ENCODE measurements at places on chromosomes 3 and 15. TPM values are rescaled to one million over a fixed set of nuclear protein-coding genes. Genes with fewer than 3 reads are reported as not detected.

GRCh38 chr15:34275721-34276120 is 50.9 kb downstream of the EMC4 start:
- 0 out of 2 replicates have a peak, but pooled peaks cover 1% of the 10 kb centered on the region for H3K36me3 ChIP-seq
- H3K27me3 ChIP-seq, result no peaks in the 10 kb centered on the region
- H3K4me1 ChIP-seq, result peaks cover 3% of the 10 kb centered on the region
- H3K4me3 ChIP-seq, result no peak overlapping the region
- DNase-seq, result no peak
- no peak overlapping the region for H3K27ac ChIP-seq

DNA sequence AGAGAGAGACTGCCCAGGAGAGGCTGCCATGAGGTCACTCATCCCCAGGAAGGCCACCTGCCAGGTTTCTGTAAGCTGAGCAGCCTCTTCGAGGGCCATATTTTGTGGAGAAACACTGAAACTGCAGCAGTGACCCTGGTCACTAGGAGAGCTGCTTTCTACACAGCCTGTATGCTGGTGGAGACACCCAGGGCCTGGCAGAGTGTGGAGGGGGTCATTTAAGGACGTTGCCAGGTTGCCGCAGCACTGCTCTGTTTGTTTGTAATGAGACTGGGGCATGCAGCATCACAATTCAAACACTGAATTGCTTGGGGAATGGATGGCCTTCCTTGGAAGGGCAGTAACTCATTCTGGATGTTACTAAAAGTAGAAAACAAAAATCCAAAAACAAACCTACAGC is 104.9 kb upstream of the TRIM42 start:
- no peaks in the 10 kb centered on the region for H3K27me3 ChIP-seq
- no peaks in the 10 kb centered on the region for H3K36me3 ChIP-seq
- H3K27ac ChIP-seq, result no peak overlapping the region
- no peak overlapping the region for H3K4me3 ChIP-seq
- H3K4me1 ChIP-seq, result no peaks in the 10 kb centered on the region
- no peak for DNase-seq

- H3K27ac ChIP-seq, result no peak overlapping the region
- H3K4me3 ChIP-seq, result no peak overlapping the region
- DNase-seq, result peak; percentile 42
- H3K36me3 ChIP-seq, result no peaks in the 10 kb centered on the region
- H3K27me3 ChIP-seq, result no peaks in the 10 kb centered on the region
- H3K4me1 ChIP-seq, result no peaks in the 10 kb centered on the region
Measured at GRCh38 chr3:167740961-167741587, 5.6 kb downstream of the SERPINI1 start.

DNA sequence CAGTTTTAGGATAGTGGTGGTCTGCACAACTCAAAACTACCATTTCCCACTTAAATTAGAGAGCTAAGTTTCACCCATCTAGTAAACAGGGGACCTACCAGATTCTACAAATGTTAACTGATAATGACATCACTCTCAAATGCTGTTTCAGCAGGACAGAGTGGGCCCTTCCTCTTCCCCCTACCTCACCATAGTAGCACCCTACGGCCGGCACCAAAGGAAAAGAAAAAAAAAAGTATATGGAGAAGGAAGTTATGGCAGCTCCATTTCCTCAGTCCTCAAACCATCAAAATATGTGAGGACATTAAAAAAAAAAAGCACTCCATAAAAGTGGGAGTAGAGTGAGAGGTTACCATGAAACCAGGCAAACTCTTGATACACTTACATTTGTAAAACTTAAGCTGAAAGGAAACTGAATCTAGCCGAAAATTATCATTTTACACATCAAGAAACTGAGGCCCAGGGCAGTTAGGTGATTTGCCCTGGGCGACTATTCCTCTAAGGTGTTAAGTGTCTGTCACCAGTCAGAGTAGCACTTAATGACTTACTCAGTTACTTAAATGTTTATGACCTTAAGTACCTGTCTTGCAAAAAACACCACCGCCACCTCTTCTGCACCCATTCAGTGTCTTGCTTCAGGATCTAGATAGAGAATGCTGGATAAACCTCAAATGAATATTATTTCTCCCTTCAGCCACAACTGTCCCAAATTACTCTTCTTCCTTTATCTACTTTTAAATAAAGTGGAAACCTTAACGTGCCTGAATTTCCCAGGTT is 2.7 kb downstream of the MSL2 start:
- DNase-seq, result no peak
- peak overlapping the region; percentile 32 for H3K27ac ChIP-seq
- no peaks in the 10 kb centered on the region for H3K36me3 ChIP-seq
- H3K4me3 ChIP-seq, result peak overlapping the region; percentile 97

DNA sequence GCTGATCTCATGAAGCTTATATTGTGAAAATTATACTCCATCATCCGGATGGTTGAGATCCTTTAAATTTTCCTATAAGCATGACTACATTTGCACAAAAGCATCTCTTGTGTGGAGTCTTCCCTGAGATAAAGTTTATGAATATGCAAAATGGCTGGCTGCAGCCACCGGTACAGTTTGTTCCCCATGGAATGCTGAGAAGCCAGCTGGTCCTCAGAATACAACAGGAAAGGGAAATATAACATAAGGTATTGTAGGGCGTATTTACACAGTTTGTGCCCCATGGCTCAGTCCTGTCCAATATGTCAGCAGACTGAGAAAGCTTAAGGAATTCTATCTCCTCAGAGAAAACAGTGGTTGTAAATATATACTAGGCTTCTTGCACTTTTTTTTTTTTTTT is 468.6 kb downstream of the CNTN6 start:
- DNase-seq, result no peak
- H3K4me1 ChIP-seq, result no peaks in the 10 kb centered on the region
- no peak overlapping the region for H3K4me3 ChIP-seq
- H3K27me3 ChIP-seq, result no peaks in the 10 kb centered on the region

DNA sequence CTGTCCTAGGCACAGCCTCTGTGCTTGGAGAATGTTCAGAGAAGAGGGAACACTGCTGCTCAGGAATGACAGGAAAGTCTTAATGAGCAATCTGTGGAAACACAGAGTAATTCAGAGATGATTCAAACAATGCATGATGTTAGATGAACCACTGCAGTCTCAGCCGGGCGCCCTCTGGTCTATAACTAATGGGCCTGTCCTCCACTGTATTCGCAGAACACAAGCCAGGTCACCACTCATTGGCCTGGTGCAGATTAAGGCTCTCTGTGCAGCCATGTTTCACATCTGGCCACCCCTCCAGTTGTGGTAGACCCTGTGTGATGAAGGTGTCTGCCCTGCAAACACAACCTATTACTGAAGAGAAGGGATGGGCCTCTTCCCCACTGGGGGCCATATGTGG is 281.7 kb upstream of the ROPN1 start:
- peaks cover 2% of the 10 kb centered on the region for H3K4me1 ChIP-seq
- no peak overlapping the region for H3K4me3 ChIP-seq
- no peak overlapping the region for H3K27ac ChIP-seq

Gene CCR1
- not detected for total RNA-seq

Gene SSUH2
- total RNA-seq, result under 0.01 TPM

Gene LCTL
- total RNA-seq, result 8.9 TPM

- no peak overlapping the region for H3K27ac ChIP-seq
- no peak for DNase-seq
- H3K4me1 ChIP-seq, result no peaks in the 10 kb centered on the region
- no peaks in the 10 kb centered on the region for H3K36me3 ChIP-seq
- no peaks in the 10 kb centered on the region for H3K27me3 ChIP-seq
- no peak overlapping the region for H3K4me3 ChIP-seq
Measured at GRCh38 chr3:128864351-128864811, 15.0 kb upstream of the ACAD9 start.

Gene GOLGA6B
- total RNA-seq, result not detected

Gene MCTP2
- 8.6 TPM for total RNA-seq

DNA sequence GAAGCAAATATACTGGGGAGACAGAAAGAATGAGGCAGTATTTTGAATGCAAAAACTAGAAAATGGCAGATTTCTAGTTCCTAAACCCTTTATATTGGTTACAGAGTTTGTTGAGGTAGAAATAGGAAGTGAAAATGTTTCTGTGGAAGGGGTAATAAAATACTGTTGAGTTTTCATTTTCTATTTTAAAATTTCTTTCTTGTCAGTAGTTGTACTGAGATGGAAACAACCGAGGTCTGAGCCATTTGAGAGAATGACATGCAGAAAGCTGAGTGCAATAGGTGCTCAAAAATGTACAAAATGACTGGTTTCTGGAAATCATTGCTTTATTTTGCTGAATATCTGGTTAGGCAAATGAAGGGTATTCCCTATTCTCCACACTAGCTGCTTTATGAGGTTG is 361.4 kb downstream of the CHL1 start:
- no peaks in the 10 kb centered on the region for H3K27me3 ChIP-seq
- no peak for DNase-seq
- no peak overlapping the region for H3K27ac ChIP-seq
- H3K4me3 ChIP-seq, result no peak overlapping the region

Gene ECE2
- total RNA-seq, result not detected

GRCh38 chr3:25035526-25035925 is 392.5 kb upstream of the RARB start:
- DNase-seq, result no peak
- no peak overlapping the region for H3K27ac ChIP-seq
- no peaks in the 10 kb centered on the region for H3K27me3 ChIP-seq
- no peaks in the 10 kb centered on the region for H3K4me1 ChIP-seq

DNA sequence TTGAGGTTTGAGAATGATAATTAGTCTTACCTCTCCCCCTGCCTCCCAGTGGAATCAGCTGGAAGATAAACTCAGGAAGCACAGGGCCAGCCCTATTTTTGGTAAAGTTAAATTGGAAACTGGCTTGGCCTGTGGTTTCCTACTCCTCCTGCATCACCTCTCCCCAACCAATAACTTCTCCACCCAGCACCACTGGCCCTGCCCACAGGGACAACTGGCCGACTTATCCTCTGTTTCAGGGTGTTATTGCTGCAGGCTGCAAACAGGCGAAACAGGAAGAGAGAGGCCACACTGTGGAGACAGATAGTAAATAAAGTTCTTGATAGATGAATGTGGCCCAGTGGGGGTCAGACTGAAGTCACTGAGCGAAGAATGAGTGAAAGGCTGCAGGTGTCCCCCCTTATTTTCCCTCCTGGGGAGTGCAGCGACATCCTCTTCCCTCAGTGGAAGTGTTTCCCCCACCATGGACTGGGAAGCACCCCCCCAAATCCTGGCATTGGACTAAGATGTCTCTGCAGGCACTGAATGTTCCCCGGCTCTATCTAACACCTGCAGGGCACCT is 47.1 kb downstream of the PDIA5 start:
- DNase-seq, result no peak
- H3K36me3 ChIP-seq, result peaks cover 43% of the 10 kb centered on the region
- no peaks in the 10 kb centered on the region for H3K4me1 ChIP-seq
- no peaks in the 10 kb centered on the region for H3K27me3 ChIP-seq
- H3K27ac ChIP-seq, result no peak overlapping the region

Gene TMEM207
- total RNA-seq, result not detected

DNA sequence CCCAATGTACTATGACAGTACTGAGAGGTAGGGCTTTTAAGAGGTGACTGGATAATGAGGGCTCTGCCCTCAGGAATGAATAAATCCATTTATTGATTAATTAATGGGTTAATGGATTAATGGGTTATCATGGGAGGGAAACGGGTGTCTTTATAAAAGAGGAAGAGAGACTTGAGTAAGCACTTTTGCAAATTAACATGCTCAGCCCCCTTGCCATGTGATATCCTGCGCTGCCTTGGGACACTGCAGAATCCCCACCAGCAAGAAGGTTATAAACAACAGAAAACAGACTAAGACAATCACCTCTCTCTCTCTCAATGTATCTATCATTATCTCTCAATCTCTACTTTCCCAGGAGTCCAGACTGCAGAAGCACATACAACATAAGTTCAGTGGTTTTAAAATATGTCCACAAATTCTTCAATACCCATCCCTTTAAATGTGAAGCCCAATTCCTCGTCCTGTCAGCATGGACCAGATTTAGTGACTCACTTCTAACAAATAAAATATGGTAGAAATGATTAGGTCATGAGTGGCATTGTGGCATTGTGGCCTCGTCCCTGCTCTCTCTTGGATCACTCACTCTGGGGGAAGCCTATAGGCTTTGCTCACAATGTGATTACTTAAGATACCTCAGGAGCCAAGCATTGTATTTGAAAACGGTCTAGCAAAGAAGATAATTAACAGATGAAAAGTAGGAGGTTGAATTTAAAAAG is 40.0 kb upstream of the IL12A start:
- no peak overlapping the region for H3K4me3 ChIP-seq
- H3K27me3 ChIP-seq, result no peaks in the 10 kb centered on the region
- peaks cover 5% of the 10 kb centered on the region for H3K4me1 ChIP-seq
- DNase-seq, result peak; percentile 36
- H3K27ac ChIP-seq, result no peak overlapping the region

- H3K4me3 ChIP-seq, result no peak overlapping the region
- H3K36me3 ChIP-seq, result no peaks in the 10 kb centered on the region
- no peak overlapping the region for H3K27ac ChIP-seq
- peaks cover 2% of the 10 kb centered on the region for H3K4me1 ChIP-seq
Measured at GRCh38 chr3:30003741-30004140, 602.7 kb upstream of the TGFBR2 start.

DNA sequence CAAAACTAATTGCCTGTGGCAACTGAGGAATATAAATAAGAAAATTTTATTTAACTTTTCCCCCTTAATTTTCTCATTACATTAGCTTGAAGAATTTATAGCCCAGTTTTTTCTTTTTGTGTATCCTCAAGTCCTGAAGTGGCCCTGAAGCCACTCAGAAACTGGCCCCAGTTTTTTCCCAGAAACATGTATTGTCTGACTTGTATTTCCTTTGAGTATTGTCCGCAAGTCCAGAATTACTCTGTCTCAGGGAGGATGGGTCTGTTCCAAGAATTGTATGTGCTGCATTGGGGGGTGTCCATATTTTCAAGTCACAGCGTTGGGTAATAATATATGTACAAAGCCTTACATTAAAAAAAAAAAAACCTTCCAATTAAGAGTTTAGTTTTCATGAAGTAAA is 149.7 kb upstream of the IL12A start:
- H3K4me3 ChIP-seq, result no peak overlapping the region
- no peak overlapping the region for H3K27ac ChIP-seq
- H3K36me3 ChIP-seq, result no peaks in the 10 kb centered on the region
- DNase-seq, result no peak
- peaks cover 21% of the 10 kb centered on the region for H3K4me1 ChIP-seq
- no peaks in the 10 kb centered on the region for H3K27me3 ChIP-seq

Gene CPLX3
- not detected for total RNA-seq

Gene ZNF80
- total RNA-seq, result not detected

GRCh38 chr3:58955308-58955707 is 94.5 kb downstream of the CFAP20DC start:
- no peaks in the 10 kb centered on the region for H3K4me1 ChIP-seq
- H3K36me3 ChIP-seq, result no peaks in the 10 kb centered on the region
- no peak overlapping the region for H3K4me3 ChIP-seq

- DNase-seq, result peak; percentile 63
- peaks cover 8% of the 10 kb centered on the region for H3K4me1 ChIP-seq
- H3K4me3 ChIP-seq, result no peak overlapping the region
- no peaks in the 10 kb centered on the region for H3K27me3 ChIP-seq
Measured at GRCh38 chr3:179181021-179181472, 32.9 kb downstream of the PIK3CA start.

All from IMR-90 (cell line).